ENCODE measurements at places on chromosomes 6 and 20.
A peak's percentile ranks its signal among the peaks of the same experiment; 100 is the strongest.

GRCh38 chr6:125207956-125208355 is 54.4 kb downstream of the TPD52L1 start:
- no peak for DNase-seq

DNA sequence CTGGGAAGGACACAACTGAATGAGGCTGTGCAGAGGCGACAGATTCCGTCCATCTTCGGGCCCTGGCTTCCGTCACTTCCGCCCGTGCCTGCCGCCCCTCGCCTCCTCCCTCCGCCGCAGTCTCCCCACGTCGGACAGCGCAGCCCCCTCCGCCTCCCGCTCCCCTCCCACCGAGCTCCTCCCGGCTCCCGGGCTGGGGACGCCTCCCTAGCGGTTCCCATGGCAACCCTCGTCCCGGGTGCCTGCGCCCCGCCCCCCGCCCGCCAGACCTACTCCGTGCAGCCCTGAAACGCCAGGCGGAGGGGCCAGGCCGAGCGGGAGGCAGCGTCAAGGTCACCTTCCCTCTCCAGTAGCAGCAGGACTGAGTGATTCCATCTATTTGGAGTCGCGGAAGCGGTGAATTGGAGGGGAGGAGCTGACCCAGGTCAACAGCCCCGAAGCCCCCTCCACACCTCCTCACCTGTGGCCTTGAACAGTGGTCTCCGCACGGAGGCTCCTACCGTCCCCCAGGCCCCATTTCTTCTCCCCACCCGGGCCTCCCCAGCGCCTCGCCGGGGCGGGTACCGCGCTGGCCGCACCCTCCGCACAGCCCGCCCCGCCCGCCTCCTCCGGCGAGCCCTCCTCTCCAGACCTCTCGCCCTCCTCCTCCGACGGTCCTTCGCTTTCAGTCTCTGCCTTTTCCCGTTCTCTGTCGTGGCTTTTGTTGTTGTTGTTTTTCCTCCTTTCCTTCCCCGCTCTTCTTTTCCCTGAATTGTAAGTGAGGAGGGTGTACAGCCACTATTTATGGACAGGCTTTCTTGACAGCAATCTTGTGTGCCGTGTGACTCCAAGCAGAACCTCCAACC is 951 bp downstream of the NRSN2 start:
- peak; percentile 97 for DNase-seq

DNA sequence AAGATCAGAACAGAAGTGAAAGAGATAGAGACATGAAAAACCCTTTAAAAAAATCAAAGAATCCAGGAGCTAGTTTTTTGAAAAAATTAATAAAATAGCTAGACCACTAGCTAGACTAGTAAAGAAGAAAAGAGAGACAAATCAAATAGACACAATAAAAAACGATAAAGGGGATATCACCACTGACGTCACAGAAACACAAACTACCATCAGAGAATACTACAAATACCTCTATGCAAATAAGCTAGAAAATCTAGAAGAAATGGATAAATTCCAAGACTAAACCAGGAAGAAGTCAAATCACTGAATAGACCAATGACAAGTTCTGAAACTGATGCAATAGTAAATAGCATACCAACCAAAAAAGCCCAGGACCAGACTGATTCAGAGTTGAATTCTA is 29.6 kb upstream of the SENP6 start:
- no peak for DNase-seq

- DNase-seq = no peak
Observed at GRCh38 chr6:28979679-28980078, 25.4 kb downstream of the ZNF311 start.

DNA sequence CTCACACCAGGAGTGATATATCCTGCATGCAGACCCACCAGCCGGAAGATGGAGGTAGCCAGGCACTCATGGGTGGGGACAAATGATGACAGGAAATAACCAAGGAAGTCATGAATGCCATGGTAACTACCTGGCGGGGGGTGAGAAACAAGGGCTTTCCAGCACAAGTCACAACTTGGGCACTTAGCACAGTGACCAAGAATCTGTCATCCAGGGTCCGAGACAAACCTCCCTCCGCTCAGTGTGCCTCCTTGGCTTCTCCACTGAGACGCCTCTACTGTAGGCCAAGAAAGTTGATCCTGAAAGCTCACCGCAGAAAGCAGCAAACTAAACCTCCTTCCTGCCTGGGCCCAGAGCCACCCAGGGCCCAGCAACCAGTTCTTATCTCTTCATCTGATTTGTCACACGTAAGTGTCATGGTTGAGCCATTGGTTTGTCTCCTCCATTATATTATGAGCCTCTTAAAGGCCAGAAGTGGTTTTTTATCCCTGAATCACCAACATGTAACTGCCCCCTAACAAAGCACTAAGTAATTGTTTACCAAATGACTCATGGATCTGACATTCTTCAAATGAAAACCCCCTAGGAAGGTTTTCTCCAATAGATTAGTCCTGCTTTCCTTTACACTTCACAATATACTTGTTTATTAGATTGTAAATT is 84.3 kb upstream of the TAB2 start:
- peak; percentile 67 for DNase-seq

- DNase-seq = no peak
Observed at GRCh38 chr6:33983109-33983716, 162.7 kb downstream of the GRM4 start.

GRCh38 chr6:169811072-169811471 is 59.6 kb downstream of the ERMARD start:
- DNase-seq = no peak

- no peak for DNase-seq
Observed at GRCh38 chr6:140572129-140572528, 1197.7 kb upstream of the CITED2 start.

DNA sequence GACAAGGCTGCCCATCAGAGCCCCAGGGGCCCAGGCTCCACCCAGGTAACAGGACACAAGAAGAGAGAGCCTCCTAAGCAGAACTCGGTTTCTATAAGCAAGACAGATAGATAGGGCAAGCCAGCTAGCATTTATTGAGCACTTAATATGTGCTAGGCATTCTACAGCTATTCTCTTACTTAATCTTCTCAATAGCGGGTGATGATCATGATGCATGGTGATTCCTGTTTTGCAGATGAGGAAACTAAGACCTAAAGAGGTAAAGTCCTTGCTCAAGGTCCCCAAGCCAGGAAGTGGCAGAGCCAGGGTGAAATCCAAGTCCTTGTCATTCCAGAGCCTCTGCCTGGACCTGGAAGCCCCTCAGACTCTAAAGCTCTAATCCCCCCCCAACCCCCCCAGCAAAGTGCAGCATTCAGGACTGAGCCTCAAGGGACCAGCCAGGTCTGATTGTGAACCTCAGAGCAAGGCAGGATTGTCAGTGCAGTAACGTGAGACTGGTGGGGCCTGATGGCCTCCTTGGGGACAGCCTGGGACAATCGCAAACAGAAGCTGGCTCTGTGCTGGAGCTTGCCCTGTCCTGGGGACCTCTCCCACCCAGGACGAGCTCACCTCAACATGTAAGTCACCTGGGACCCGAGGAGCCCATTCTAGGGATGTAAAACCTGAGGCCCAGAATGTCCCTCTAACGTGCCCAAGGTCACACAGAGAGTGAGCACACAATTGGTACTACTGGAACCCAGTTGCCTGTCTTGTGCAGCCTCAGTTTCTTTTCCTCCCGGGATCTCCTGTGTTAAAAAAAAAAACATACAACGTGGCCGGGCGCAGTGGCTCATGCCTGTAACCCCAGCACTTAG is 48.4 kb upstream of the PTGIS start:
- DNase-seq = no peak

- no peak for DNase-seq
Observed at GRCh38 chr20:62557999-62558408, 82.2 kb upstream of the GATA5 start.

- DNase-seq = no peak
Observed at GRCh38 chr6:69732045-69732444, 64.8 kb downstream of the LMBRD1 start.

DNA sequence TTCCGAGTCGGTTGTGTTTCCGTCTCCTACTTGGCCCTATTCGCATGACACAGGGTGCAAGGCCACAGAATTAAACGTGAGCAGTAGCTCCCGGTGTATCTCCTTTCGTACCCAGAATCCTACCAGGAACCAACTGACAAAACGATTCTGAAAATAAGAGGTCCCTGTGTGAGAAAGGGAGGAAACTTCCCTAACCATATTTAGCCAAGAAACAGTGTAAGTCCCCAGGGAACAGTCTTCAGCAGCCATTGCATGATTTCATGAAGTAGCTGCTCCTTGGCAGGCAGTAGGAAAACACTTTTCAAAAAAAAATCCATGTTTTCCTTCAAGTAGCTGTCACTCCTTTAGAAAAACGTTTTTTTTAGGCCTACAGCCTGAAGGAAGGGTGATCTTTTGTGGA is 46.9 kb downstream of the PDE10A start:
- DNase-seq = no peak

DNA sequence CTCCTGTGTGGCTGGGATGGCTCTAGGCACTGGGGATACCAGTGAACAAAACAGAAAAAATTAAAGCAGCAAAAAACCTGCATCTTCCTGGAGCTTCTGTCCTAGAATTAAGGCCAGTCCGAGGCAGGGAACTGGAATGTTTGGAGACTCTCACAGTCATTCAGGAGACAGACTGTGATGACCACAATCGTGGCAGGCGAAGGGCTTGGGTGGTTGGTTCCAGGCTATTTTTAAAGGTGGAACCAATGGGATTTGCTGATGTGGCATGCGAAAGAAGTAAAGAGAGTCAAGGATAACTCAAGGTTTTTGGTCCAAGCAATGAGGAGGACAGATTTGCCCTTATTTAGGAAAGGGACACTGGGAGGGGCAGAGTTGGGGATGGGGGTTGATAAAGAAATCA is 66.9 kb downstream of the SULF2 start:
- no peak for DNase-seq

GRCh38 chr6:14110001-14110818 is 7.4 kb upstream of the CD83 start:
- DNase-seq = no peak

DNA sequence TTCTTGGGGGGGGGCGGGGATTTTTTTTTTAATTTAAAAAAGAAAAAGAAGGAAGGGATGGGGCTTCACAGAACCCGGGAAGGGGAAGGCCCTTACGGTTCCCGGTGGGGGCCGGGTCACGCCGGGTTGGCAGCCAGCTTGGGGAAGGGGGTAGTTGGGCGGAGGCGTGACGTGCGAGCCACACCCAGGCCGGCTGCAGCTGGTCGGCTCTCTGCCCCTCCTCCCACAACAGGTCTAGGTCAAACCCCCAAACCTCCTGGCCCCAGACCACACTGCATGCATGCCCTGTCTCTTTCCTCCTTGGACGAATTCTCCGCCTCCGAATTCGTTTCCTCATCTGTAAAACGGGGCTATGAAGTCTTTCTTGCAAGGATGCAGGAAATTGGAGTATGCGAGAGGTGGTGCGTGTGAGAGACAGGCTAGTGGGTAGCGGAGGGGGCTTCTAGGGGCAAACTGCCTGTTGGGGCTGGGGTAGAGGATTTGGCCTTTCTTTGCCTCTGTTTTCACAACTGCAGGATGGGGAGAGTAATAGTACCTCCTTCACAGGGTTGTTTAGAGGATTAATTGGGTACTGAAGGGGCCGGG is 828 bp downstream of the HCK start:
- no peak for DNase-seq

GRCh38 chr6:84798257-84798656 is 33.9 kb upstream of the TBX18 start:
- no peak for DNase-seq

GRCh38 chr20:47780720-47781389 is 4.4 kb downstream of the SULF2 start:
- no peak for DNase-seq

DNA sequence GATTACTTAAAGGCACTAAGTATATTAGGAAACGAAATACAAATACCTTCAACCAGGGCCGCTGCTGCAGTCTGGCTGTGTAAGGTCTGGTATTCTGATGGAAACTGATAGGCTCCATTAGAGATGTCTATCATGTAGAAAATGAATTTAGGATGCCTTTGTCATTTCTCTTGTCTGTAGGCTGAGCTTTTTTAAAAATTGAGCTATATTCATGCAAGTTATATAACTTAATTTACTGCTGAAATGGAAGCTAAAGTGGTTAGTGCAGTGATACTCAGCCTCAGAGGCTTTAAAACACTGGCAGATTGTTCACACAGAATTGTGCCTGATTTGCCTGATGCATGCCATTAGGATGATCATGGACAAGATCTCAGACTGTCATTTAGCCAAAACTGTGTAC is 286.2 kb upstream of the QKI start:
- DNase-seq = no peak

DNA sequence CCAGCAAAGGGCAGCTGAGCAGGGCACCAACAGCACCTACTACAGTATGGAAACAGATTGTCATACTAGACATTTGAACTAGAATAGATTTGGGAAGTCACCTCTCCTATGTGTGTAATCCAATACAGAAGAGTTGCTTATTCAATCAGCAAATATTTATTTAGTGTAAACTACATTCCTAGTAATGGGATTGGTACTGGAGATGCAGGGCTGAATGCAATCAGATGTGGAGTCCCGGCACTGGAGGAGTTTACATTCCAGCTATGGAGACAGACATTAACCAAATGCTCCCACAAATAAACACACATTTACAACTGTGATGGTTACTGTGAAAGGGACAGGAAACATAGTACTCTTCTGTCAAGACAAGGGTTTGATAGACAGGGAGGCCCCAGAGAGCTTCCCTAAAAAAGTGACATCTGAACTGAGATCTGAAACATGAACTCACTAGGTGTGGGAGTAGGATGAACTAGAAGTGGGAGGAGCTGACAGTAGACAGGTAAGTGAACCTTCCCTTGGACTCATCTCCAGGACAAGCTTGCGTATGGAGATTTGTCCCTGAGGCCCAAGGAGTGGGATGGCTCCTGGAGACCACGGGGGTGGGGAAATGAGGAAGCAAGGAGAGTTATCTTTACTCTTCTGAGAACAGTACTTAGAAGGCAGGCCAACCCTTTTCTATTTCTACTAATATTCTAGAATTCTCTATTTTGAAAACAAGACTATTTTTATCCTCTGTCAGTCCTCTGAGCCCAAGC is 420.5 kb downstream of the MAFB start:
- no peak for DNase-seq

DNA sequence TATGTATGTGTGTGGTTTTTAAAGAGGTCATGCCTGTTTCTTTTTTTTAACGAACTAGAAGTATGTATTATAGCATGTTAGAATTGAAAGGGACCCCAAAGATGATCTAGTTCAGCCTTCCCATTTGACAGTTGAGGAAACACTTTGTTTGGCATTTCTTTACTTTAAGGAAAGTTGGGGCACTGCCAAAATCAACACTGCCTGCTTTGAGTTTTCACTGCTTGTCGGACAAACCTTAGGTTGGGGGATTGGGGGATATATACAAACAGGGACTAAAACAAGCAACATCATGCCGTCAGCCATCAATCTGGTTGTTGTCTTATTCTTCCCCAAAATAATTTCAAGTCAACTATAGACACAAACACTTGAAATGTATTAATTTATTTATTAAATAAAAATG is 14.1 kb upstream of the CALHM6 start:
- no peak for DNase-seq

- DNase-seq = no peak
Observed at GRCh38 chr6:160278786-160279310, 20.2 kb upstream of the SLC22A2 start.
